Activated T-helper 2 cell treated with anti-CD3 and anti-CD28 coated beads, Interferon-gamma antibody, Interleukin-2, Interleukin-4, amounts not matched to agents 10 μg/mL and 5 μg/mL and 100 μg/mL, durations not matched to agents 14 hours and 24 hours and 36 hours (primary cell): ENCODE measurements at places on chromosomes 7 and 10.

- H3K4me3 ChIP-seq, result no peak overlapping the region
- H3K4me1 ChIP-seq, result peaks cover 4% of the 10 kb centered on the region
- H3K27ac ChIP-seq, result no peak overlapping the region
- no peak for DNase-seq
- peaks cover 34% of the 10 kb centered on the region for H3K27me3 ChIP-seq
- H3K36me3 ChIP-seq, result no peaks in the 10 kb centered on the region
These were observed 24.8 kb downstream of the WDR86 start for GRCh38 chr7:151384776-151385625.

DNA sequence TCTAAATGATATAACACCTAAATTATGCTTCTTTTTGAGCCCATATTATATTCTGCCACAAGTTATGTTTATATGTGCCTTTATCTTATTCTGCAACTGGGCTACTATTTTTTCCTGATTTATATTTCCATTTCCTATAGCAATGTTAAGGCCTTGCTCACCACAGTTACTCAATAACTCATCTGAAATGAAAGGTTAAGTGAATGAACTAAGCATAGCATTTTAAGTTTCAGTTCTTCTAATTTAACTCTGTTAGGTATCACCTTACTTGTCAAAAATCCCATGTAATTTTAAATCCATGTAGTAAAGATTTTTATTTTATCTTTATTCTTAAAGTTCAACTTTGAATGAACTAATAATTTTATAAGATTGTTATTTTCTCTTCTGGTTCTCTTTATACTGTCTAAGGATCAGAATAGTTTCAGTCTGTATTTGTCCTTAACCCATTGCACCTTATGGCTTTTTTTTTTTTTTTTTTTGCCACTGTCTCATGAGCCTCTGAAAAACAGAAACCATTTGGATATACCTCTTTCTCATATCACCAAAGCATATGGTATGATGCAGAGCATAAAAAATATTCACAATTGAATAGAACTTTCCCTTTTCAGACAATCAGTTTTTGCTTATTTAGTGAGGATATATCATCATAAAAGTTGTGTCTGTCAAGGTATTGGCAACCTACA is 301.8 kb upstream of the ZWINT start:
- no peak overlapping the region for H3K4me3 ChIP-seq
- no peak for DNase-seq
- H3K4me1 ChIP-seq, result no peaks in the 10 kb centered on the region
- no peaks in the 10 kb centered on the region for H3K27me3 ChIP-seq
- no peaks in the 10 kb centered on the region for H3K36me3 ChIP-seq

GRCh38 chr7:47525066-47525623 is 56.8 kb downstream of the TNS3 start:
- no peaks in the 10 kb centered on the region for H3K36me3 ChIP-seq
- no peak for DNase-seq
- H3K27ac ChIP-seq, result no peak overlapping the region
- no peaks in the 10 kb centered on the region for H3K27me3 ChIP-seq
- no peaks in the 10 kb centered on the region for H3K4me1 ChIP-seq

- DNase-seq, result no peak
- H3K36me3 ChIP-seq, result no peaks in the 10 kb centered on the region
- H3K27ac ChIP-seq, result no peak overlapping the region
- H3K4me1 ChIP-seq, result no peaks in the 10 kb centered on the region
- no peak overlapping the region for H3K4me3 ChIP-seq
- H3K27me3 ChIP-seq, result no peaks in the 10 kb centered on the region
These were observed 385.0 kb downstream of the NXPH1 start for GRCh38 chr7:8818406-8818805.

DNA sequence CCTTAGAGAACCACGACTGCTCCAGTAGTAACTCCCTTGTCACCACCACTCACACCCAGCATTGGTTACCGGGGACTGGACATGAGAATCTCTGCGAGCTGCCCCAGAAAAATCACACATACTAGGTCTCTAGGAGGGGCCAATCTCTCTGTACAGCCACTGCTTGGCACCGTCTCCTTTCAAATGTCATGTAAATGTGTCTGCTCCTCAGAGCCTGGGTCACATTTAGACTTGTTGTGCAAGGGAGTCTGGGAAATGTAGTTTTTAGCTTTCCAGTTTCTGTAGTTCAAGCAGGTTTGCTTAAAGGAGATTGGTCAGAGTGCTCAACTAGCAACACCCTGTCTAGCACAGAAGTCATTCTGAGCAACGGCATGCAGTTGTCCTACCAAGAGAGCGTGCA is 60.0 kb downstream of the CHN2 start:
- no peak overlapping the region for H3K27ac ChIP-seq
- H3K36me3 ChIP-seq, result no peaks in the 10 kb centered on the region
- H3K4me1 ChIP-seq, result no peaks in the 10 kb centered on the region
- peaks cover 28% of the 10 kb centered on the region for H3K27me3 ChIP-seq
- DNase-seq, result no peak
- H3K4me3 ChIP-seq, result no peak overlapping the region

DNA sequence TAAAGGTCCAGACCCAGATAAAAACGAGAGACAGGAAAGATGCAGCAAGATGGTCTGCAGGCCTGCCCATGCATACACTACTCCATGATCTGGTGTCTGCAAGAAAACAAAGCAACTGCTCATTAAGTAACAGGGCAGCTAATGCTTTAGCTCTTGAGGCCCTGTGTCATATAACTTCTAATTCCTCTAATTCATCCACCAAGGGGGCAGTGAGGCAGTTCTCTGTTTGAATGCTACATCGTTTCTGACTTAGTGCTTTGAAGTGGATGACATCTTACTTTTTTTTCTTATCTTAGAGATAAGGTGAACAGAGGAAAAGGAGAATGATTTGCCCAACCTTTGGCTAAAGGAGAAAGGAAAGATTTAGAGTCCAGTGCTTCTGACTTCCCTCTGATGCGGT is 619.7 kb downstream of the AUTS2 start:
- no peaks in the 10 kb centered on the region for H3K4me1 ChIP-seq
- no peak for DNase-seq
- no peak overlapping the region for H3K4me3 ChIP-seq

- peak overlapping the region; percentile 24 for H3K27ac ChIP-seq
- no peak for DNase-seq
- peaks cover 15% of the 10 kb centered on the region for H3K4me1 ChIP-seq
- peaks cover 38% of the 10 kb centered on the region for H3K36me3 ChIP-seq
These were observed 54.7 kb upstream of the AFAP1L2 start for GRCh38 chr10:114458955-114459354.

GRCh38 chr10:6398399-6398798 is 181.7 kb downstream of the PRKCQ start:
- H3K27ac ChIP-seq, result no peak overlapping the region
- H3K4me1 ChIP-seq, result peaks cover 28% of the 10 kb centered on the region
- H3K4me3 ChIP-seq, result no peak overlapping the region
- DNase-seq, result no peak

GRCh38 chr7:143405173-143406001 is 3.3 kb downstream of the EPHA1 start:
- no peaks in the 10 kb centered on the region for H3K36me3 ChIP-seq
- H3K27ac ChIP-seq, result no peak overlapping the region

GRCh38 chr10:86756511-86757112 is at the start of gene BMPR1A:
Gene BMPR1A, plus strand, starts transcription at chr10:86756619. Its CDS starts 119,400 bp downstream, at chr10:86876019.
- H3K27me3 ChIP-seq, result peaks cover 50% of the 10 kb centered on the region
- DNase-seq, result no peak
- H3K36me3 ChIP-seq, result peaks cover 9% of the 10 kb centered on the region

GRCh38 chr10:70804421-70804808 is 11.3 kb upstream of the SGPL1 start:
- H3K4me1 ChIP-seq, result peaks cover 2% of the 10 kb centered on the region
- H3K4me3 ChIP-seq, result no peak overlapping the region
- H3K27ac ChIP-seq, result no peak overlapping the region
- DNase-seq, result no peak
- peaks cover 29% of the 10 kb centered on the region for H3K27me3 ChIP-seq
- no peaks in the 10 kb centered on the region for H3K36me3 ChIP-seq

GRCh38 chr7:131056007-131056406 is 271.7 kb upstream of the MKLN1 start:
- DNase-seq, result no peak
- H3K4me1 ChIP-seq, result peaks cover 29% of the 10 kb centered on the region
- no peak overlapping the region for H3K4me3 ChIP-seq
- no peak overlapping the region for H3K27ac ChIP-seq
- no peaks in the 10 kb centered on the region for H3K27me3 ChIP-seq

DNA sequence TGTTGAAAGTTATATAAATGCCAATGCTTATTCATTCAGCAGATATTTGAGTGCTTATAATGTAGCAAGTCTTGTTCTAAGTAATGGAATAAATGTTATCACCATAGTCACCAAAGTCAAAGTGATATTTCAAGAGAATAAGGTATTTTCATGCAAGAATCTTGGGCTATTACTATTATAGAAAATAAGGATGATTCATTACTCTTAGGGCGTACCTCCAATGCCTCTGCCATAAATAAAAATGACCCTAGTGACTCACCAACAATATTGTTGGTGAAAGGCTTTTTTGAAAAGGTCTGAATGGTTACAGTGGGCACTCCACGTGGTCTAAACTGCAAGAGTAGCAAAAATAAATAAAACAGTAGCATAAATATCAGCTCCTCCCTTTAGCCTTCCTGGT is 68.4 kb downstream of the RALA start:
- no peak overlapping the region for H3K4me3 ChIP-seq
- no peaks in the 10 kb centered on the region for H3K4me1 ChIP-seq
- no peak overlapping the region for H3K27ac ChIP-seq
- H3K36me3 ChIP-seq, result peaks cover 52% of the 10 kb centered on the region

GRCh38 chr10:5871596-5871995 is 18.1 kb downstream of the ANKRD16 start:
- peaks cover 29% of the 10 kb centered on the region for H3K36me3 ChIP-seq
- no peaks in the 10 kb centered on the region for H3K27me3 ChIP-seq
- no peak for DNase-seq
- no peak overlapping the region for H3K27ac ChIP-seq
- H3K4me3 ChIP-seq, result no peak overlapping the region

DNA sequence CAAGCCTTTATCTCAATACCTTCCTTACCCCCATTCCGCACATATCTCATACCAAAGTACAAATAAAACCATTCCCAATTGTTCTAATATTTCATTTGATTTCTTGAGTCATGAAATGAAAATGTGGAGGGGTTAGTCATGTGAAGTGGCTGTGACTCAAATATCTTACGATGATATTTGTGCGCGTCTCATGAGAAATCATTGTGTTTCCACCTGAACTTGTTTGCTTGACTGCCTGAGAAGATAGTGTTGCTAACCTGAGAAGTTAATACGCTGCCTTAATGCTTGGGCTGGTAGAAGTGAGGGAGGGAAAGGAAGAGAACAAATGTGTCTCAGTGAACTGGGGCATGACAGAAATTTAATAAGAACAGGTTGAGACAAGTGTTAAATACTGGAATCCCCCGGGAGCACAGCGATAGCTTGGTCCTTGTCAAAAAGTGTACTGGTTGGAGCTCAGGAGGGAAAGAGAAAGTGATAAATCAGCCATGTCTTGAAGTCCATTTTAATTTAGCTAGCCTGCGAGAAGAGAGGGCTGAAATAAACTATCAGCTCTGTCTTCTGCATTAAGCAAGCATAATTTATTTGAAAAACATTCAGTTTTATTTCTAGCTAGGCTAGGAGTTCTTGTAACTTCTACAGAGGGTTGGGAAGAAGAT is 7.2 kb upstream of the EPHA1 start:
- DNase-seq, result no peak
- no peaks in the 10 kb centered on the region for H3K36me3 ChIP-seq
- no peaks in the 10 kb centered on the region for H3K4me1 ChIP-seq
- H3K27ac ChIP-seq, result no peak overlapping the region

GRCh38 chr7:156116514-156117215 is 304.4 kb upstream of the SHH start:
- no peaks in the 10 kb centered on the region for H3K4me1 ChIP-seq
- no peaks in the 10 kb centered on the region for H3K27me3 ChIP-seq
- H3K4me3 ChIP-seq, result no peak overlapping the region
- DNase-seq, result no peak
- H3K36me3 ChIP-seq, result no peaks in the 10 kb centered on the region
- H3K27ac ChIP-seq, result no peak overlapping the region

DNA sequence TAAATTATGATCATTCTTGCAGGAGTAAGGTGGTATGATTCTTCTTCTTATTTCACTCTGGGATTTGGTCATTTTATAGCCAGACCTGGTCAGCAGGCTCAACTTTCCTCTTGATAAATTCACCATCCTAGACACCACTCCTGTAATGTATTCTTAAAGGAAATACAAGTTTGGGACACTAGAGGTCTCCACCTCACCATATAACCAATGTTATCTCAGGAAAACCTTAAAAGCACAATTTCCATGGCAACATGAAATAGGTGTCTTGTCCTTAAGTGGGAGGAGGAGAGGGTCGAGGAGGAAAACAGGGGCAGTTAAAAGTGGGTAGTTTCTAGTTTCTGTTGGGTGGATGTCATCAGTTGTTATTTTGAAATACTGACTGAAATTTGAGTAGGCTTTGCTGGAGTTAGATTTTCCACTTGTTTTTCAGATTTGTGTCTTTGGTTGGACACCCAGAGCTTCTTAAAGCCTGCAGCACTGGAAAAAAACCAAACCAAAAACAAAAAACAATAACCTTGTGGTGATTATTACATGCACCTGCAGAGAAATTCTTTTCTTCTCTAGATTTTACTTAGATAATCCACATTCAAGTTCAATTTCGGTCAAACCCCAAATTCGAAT is 163.1 kb downstream of the PRKCQ start:
- no peak overlapping the region for H3K27ac ChIP-seq
- H3K4me1 ChIP-seq, result peaks cover 5% of the 10 kb centered on the region
- peaks cover 4% of the 10 kb centered on the region for H3K36me3 ChIP-seq

DNA sequence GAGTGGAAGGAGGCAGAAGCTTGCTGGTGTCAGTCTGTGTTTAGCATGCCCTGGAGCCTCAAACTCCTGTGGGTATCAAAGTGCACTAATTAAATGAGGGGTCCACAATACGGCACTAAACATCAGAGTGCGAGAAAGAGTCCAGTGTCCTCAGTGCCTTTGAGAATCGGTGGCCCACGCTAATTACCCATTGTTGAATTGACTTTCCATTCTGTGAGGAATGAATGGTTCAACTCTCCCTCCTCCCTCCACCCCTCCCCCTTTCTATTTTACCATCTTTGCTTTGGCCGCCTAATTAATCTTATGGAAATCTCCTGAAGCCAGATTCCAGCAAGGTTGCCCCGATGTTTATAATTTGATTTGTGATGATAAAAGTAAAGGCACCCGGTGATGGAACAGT is 217.8 kb downstream of the TFEC start:
- H3K27ac ChIP-seq, result no peak overlapping the region
- no peak for DNase-seq
- H3K27me3 ChIP-seq, result no peaks in the 10 kb centered on the region
- H3K4me1 ChIP-seq, result no peaks in the 10 kb centered on the region

GRCh38 chr7:39554583-39555165 is 11.5 kb upstream of the YAE1 start:
- DNase-seq, result no peak
- H3K27me3 ChIP-seq, result peaks cover 35% of the 10 kb centered on the region
- no peaks in the 10 kb centered on the region for H3K4me1 ChIP-seq
- no peak overlapping the region for H3K4me3 ChIP-seq

GRCh38 chr10:71715026-71715425 is 4.6 kb downstream of the C10orf105 start:
- no peak for DNase-seq
- no peak overlapping the region for H3K4me3 ChIP-seq
- H3K27me3 ChIP-seq, result no peaks in the 10 kb centered on the region
- no peak overlapping the region for H3K27ac ChIP-seq
- peaks cover 31% of the 10 kb centered on the region for H3K4me1 ChIP-seq
